ENCODE measurements at places on chromosomes 12 and 14.
A peak's percentile ranks its signal among the peaks of the same experiment; 100 is the strongest.

DNA sequence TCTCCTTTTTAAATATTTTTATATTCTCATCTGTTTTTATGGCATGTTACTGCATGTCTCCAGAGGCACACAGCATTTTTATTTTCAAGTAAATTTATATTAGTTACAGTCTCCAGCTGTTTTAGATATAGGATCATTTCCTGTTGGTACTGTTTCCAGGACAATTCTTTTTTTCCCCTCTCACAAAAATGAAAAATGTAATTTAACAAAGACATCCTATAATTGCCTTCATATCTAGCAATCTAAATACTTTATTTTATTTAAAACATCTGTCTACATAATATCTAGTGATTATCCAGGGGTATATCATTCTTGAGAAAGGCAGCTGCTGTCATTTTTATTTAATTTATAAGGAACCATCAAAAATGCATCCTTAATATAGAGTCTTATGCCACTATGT lies 272.4 kb upstream of the NPAS3 start:
- DNase-seq = no peak

GRCh38 chr14:100899884-100900771 lies 3.4 kb downstream of the RTL1 start:
- no peak for DNase-seq

GRCh38 chr12:54439521-54440255 lies 20.6 kb upstream of the ITGA5 start:
- peak; percentile 27 for DNase-seq

DNA sequence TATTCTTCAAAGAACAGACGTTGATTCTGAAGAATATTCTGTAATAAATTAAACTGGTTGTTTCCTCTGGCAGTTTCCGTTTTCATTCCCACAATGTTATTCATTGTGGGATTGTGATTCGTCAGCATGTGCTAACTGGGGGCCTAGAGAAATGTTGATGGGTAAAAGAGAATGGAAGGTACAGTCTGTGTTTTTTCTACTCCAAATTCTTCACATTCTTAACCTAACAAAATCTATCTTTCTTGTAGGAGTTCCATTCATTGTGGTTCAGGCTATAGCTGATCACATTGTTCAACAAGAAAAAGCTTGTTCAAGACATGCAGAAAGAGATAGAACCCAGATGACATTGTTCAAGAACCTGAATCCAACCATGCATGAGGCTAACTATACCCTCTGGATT lies 5.9 kb downstream of the CD163 start:
- DNase-seq = no peak

All from BJ (cell line).